ENCODE measurements at places on chromosomes 6 and 20.

DNA sequence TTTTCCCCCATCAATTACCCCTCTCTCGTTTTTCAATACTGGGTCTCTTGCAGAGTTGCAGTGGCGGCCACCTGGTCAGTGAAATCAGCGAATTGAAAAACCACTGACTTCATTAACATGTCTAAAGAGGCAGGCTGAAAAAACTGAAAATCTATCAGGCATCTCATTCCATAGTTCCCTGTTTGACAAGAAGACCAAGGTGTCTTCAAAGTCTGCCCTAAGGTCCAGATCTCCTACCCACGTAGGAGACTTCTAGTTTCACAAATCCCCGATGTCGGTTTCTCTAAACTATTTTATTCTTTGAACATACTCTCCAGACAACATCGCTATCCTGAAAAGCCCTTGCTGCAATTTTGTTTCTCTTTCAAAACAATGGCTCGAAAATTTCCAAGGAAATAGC lies 796 bp upstream of the TUBB start:
- DNase-seq: no peak

- DNase-seq: no peak
Observed at GRCh38 chr20:50181344-50181743, 9.3 kb upstream of the CEBPB start.

DNA sequence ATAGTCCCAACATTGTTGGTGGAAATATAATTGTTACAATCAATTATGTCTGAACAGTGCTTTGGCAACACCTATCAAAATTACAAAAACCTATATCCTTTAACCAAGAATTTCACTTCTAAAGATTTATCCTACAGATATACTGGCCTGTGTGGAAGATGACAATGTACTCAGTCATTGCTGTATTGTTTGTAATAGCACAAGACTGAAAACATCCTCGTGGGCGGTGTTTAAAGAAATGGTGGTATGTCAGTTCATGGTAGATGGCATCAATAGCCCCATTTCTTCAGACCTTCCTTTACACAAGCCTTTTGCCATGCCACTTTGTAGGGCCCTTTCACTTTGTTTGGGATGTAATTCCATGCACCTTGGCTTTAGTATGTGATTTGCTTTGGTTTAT lies 9.8 kb upstream of the TPBG start:
- no peak for DNase-seq

DNA sequence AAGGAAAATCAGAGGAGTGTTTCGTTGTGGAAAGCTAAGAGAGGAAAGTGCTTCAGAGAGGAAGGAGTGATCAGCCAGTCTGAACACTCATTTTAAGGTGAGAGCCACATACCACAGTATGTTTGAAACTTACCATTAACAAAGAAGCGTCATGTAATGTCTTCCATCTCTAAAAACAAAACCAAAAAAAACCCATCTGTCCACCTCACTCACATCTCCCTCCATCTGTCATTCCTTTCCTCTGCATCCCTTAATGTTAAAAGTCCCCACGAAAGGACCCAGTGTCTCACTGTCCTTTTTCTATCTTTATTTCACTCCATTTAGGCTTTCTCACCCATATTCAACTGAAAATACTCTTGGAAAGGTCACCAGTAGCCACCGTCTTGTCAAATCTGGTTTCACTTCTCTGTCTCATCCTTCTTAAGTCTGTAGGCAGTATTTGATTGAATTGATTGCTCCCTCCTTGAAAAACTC lies 59.4 kb upstream of the GNRH2 start:
- no peak for DNase-seq

GRCh38 chr6:138310294-138310693 lies 67.4 kb upstream of the SMIM28 start:
- DNase-seq: no peak

- DNase-seq: no peak
Observed at GRCh38 chr6:157721426-157721825, 101.6 kb upstream of the SNX9 start.

- no peak for DNase-seq
Observed at GRCh38 chr6:139926711-139927110, 552.3 kb upstream of the CITED2 start.

- DNase-seq: no peak
Observed at GRCh38 chr20:35511814-35512420, 17.5 kb downstream of the C20orf173 start.

DNA sequence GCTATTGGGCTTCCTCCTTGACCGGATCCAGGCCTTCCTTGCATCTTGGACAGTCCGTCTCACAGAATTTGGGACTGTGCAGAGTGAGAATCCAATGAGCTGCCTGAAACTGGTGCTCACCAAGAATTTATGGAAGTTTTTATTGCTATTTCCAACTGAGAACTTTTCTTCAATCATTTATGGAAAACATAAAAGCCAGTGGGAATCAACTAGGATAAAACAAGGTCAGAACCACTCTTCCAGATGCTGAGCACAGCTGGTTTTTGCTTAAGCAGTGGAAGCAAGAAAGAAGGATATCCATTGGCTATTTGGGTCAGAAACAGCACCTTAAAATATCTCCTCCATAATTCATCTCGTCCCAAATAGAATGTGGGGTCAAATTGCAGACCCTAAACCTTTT lies 74.2 kb downstream of the CD83 start:
- DNase-seq: no peak
